ENCODE measurements at places on chromosomes 5 and 9.
A peak's percentile ranks its signal among the peaks of the same experiment; 100 is the strongest.

GRCh38 chr5:172162323-172162986, 25.6 kb downstream of the STK10 start:
- DNase-seq: no peak

DNA sequence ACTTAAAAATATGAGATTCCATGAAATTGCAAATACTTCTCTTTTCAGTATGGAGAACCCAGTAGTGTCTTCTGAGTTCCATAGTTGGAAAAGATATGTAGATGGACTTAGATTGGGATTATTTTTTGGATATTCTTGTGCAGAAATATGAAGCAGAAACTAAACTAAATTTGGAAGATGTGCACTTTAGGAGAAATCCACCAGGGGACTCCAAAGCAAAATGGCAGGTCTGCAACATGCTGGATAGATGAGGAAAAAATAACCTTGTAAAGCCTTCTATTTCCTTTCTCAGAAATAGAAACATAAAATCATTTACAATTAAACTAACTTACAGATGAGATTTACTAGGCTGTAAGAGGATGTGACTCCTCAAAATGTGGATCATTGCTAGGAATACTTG, 49.2 kb upstream of the MINAR2 start:
- no peak for DNase-seq

DNA sequence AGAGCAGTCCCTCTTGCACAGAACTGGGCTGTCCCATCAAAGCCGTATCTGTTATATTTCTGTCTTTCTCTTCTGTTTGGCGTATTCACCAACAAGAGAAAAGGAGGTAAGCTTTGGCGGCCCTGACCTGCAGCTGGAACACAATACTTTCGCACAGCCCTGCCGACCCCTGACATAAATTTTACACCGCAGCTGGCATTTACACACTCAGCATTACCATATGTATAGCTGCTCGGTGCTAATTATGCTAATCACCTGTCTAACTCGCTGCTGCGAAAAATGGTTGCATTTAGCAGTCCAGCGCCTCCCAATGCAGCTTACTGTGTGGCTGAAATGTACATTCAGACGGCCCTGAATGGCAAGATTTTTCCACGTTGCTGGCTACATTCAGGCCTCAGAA, 20.8 kb downstream of the PTCH1 start:
- no peak for DNase-seq

GRCh38 chr5:93583768-93584595, 960 bp downstream of the NR2F1 start:
- peak; percentile 47 for DNase-seq

- no peak for DNase-seq
Measured at GRCh38 chr5:36138900-36139683, 12.6 kb downstream of the LMBRD2 start.

- DNase-seq: no peak
Measured at GRCh38 chr5:162209005-162209605, 141.5 kb downstream of the GABRG2 start.
